Inflammatory macrophage treated with lipopolysaccharide for 1 hour (primary cell): ENCODE measurements at places on chromosomes 7 and 10.

GRCh38 chr7:97130417-97131139, 13.1 kb downstream of the SDHAF3 start:
- DNase-seq: no peak

GRCh38 chr10:133151543-133151972, 8.5 kb upstream of the KNDC1 start:
- DNase-seq: no peak

- DNase-seq: peak; percentile 21
Observed at GRCh38 chr7:145009876-145010275, 174.0 kb upstream of the TPK1 start.

DNA sequence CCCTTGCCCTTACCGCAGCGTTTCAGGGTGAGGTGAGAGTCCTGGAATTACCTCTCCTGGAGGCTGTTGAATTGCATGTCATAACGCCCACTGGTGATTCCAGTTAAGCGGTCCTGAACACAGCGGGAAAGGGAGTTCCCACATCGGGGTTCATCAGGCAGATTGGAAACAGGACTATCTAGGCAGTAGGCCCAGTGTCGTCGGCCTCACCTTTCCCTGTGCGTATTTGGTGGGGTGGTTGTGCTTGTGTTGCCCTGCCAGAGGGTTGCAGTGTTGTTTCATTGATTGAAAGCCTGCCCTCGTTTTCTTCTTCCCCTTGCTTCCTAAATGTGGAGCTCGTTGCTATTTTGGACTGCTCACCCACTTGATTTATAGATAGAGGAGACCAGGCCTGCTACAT, 10.6 kb upstream of the SUN1 start:
- DNase-seq: no peak

GRCh38 chr10:13184730-13185514, 23.6 kb downstream of the MCM10 start:
- no peak for DNase-seq

GRCh38 chr7:104643587-104644217, 315.3 kb downstream of the LHFPL3 start:
- peak; percentile 4 for DNase-seq

DNA sequence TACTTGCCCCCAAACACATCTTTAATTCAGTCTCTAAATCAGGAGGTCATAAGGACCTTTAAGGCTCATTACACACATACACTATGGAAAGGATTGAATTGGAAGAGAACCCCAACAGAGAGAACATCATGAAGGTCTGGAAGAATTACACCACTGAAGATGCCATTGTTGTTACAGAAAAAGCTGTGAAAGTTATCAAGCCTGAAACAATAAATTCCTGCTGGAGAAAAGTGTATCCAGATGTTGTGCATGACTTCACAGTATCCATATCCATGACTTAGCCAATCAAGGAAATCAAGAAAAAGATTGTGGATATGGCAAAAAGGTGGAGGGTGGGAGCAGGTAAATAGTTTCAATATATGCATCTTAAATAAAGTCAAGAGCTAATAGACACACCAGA, 13.7 kb downstream of the LIPA start:
- DNase-seq: no peak

- no peak for DNase-seq
Observed at GRCh38 chr7:151207804-151208203, 2.5 kb downstream of the H2BK1 start.

- no peak for DNase-seq
Observed at GRCh38 chr7:4837041-4837802, 24.6 kb downstream of the PAPOLB start.

GRCh38 chr10:76141376-76141775, 710.0 kb downstream of the LRMDA start:
- no peak for DNase-seq

- DNase-seq: no peak
Observed at GRCh38 chr7:131305152-131305551, 22.5 kb upstream of the MKLN1 start.

GRCh38 chr7:107966711-107967110, 36.2 kb downstream of the LAMB1 start:
- DNase-seq: no peak
